Stimulated activated CD4-positive, alpha-beta T cell treated with anti-CD3 and anti-CD28 coated beads, Interleukin-4, amount 100 ng/mL, for 4 hours (primary cell): ENCODE measurements at places on chromosomes 2 and 18.

GRCh38 chr2:59277671-59278070 is 1036.5 kb upstream of the FANCL start:
- no peak for DNase-seq

- DNase-seq, result no peak
Measured at GRCh38 chr18:78776706-78777285, 202.8 kb upstream of the SALL3 start.

DNA sequence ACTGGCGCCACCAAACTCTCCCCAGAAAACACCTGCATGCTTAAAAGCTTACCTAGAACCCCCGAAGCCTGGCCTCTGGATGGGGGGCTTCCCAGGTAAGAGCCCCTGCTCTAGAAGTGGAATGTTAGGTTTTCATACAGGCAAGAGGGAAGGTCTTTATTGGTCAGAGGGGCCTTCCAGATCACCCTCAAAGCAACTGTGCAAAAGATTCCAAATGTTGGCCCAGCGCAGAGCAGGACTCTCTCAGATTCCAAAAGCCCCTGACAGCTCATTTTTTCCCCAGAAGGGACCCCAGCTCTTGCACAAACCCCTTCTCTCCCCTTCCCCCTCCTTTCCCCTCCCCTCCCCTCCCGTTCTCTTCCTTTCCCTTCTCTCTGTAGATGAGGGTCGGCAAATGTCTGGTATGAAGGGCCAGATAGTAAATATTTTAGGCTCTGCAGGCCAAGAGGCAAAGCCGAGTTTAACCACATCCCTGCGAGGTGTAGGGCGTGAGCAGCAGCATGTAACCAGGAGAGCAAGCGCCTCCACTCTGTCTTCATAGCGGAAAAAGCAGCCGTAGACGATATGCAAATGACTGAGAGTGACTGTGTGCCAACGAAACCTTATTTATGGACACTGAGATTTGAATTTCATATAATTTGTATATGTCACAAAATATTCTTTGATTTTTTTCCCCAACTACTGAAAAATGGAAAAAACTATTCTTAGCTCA is 116.9 kb downstream of the SMAD7 start:
- DNase-seq, result peak; percentile 23

DNA sequence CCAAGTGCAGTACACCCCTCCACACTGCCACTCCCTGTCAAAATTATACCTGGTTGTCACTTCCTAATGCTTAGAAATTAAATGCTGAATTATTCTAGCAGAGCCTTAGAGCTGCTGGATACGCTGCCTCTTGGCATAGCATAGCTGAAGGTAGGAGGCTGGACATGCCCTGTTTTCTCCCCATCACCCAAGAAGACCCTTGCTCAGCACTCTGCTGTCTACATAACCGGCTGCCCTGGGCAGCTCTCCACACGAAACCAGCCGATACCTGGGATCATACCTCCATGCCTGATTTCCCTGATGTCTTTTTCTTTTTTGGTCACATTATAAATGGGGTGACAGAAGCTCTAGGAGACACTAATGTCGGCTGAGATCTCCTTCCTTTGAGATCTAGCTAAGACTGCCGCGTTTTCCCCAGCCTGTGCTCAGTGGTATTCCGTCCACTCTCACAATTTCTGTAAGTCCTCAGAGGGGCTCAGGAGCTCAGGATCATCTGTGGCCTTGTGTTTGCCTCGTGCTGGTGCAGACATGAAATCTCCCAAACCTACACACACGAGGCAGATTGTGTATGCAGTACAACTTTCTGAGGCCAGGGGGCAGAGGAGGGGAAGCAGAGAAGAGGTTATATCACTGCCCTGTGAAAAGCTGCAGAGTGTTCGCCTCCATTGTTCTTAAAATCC is 13.5 kb upstream of the ZAP70 start:
- DNase-seq, result peak; percentile 62

DNA sequence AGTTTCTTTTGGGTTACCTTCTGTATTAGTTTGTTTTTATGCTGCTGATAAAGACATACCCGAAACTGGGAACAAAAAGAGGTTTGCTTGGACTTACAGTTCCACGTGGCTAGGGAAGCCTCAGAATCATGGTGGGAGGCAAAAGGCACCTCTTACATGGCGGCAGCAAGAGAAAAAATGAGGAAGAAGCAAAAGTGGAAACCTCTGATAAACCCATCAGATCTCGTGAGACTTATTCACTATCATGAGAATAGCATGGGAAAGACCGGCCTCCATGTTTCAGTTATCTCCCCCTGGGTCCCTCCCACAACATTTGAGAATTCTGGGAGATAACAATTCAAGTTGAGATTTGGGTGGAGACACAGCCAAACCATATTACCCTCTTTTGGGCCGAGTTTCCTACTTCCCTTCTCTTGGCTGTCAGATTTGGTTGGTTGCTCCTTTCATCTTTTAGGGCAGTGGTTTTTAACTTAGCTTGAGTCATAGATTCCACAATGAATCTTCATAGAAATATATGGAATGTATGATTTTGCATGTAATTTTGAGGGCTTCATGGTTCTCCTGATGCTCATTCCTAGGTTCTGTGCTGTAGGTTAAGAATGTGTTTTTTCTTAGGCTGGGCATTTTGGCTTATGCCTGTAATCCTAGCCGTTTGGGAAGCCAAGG is 44.2 kb downstream of the CEP192 start:
- DNase-seq, result no peak

DNA sequence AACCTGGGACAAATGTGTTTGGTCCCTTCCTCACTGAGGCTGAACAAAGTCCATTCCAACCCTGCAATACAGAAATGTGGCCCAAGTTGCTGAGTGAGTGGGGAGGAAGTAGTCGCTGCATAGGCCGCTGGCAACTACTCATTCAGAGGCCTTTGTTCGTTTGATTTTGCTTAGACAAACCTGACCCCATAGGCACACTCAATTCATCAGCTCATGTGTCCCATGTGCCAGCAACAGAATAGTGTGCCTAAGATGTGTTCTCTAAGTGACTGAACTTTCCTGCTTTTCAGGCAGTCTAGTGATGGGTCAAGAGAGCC is 23.0 kb downstream of the PTPN18 start:
- DNase-seq, result no peak

DNA sequence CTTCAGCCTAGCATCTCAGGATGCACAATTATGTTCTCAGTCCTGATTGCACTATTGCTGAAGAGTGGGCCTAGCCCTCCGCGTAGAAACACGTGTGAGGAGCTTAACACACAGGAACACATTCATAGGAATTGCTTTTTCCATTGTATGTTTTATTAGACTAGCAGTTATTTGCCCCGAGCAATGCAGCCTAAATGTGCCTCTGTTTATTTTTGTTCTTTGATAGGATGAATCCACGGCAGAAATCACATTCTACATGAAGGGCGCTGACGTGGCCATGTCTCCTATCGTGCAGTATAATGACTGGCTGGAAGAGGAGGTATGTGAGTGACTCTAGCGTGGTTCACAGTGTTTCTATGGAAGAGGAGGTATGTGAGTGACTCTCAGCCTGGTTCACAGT is 65.9 kb upstream of the NFATC1 start:
- DNase-seq, result no peak
